ENCODE measurements at places on chromosomes 12 and 14.

GRCh38 chr12:45666396-45666795 is 63.1 kb upstream of the ARID2 start:
- no peak for DNase-seq

- no peak for DNase-seq
These were observed 199.3 kb upstream of the PPFIA2 start for GRCh38 chr12:81958406-81958805.

DNA sequence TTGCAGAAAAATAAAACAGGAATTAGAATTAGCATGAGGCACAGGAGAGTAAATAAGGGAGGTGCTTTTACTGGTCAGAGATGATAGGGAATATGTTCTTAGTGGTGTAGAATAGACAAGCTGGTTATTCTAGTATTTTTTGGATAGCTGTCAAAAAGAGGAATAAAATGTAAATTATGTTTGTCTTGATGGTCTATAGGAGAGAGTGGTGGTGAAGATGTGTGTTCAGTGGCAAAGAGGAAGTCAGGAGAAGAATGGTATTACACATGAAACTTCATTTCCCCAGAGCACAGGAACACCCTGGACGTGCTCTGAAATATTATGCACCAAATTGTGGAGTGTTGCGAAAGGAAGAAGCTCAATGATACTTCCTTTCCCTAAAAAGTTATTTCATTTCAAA is 27.8 kb downstream of the MUCL1 start:
- no peak for DNase-seq

- no peak for DNase-seq
These were observed 50.0 kb downstream of the LGMN start for GRCh38 chr14:92698393-92698792.

DNA sequence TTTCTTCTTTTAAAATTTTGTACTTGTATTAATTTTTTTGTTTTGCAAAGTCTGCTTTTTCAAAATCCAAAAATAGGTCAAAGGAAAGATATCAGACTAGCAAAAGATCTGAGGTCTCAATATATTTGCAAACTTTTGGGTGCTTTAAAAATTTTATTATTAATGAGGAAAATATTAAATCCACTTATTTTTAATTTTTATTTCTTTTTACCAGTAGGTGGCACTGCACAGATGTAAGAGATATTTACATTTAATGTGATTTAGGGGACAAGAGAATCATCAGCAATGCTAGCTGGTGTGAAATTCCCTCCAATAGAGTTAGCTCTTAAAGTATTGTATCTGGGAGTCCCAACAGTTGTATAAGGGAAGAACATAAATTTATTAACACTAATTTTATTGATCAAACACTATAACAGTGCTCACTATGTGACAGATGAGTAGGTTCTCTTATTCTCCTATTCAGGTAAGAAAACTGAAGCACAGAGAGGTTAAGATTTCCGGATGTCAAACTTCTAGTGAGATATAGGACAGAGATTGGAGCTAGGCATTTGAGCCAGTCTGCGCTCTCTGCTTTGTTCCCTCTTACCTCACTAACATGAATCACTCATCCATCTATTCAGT is 30.5 kb downstream of the ALX1 start:
- DNase-seq: no peak

DNA sequence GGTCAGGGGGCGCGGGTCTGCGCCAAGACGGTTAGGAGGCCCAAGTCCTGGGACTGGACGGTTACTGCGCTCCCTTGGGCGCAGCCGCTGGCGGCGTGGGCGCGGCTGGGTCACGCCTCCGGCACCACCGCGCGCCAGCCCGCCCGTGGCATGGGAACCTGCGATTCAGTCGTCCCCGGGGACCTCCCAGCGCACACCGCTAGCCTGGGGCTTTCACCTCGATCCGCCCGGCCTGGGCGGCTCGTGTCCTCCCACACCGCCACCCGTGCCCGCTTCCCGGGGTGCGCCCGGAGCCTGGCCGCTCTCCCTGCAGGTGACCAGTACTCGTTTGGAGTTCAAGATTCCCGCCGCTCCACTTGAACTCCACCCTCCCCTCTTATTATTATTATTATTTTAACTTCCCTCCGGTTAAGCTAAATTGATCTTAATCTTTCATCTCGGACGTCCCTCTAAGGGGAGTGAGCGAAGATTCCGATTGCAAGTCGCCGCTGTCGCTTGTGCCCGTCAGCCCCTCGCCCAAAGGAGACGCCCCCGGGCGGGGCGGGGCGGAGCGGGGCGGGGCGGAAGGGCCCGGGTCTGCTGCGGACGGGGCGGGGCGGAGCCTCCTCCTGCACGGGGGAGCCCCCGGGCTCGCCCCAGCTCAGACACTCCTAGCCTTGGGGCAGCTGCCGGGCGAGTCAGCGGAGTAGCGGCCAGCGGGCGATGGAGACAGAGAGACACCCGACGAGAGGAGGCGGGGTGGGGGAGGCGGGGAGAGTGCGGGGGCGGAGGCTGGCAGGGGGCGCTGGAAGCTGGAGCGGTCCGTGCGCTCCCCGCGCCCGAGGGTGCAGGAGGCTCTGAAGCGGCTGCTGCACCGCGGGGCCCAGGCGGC is at the start of gene KCNMB4:
Gene KCNMB4, plus strand, starts transcription at position 643 of the 871 bp plus-strand sequence. CDS start 445 bp downstream, outside the sequence.
- peak; percentile 96 for DNase-seq

DNA sequence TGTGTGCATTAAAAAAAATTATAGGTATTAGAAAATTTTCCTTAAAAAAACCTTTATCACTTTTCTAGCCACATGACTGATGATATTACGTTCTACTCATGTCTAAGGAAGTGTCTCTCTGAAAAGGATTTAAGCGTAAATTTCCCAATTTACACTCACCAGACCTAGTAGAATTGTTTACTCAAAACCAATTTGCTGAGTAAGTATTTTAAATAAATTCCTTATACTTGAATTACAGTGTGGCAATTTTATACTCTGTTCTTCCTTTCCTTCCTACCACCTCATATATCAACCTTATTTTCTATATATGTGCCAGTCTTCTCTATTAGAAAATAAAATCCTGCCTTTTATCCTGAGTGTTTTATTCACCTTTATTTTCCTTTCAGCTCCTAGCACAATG is 1035.1 kb downstream of the TRHDE start:
- DNase-seq: no peak

DNA sequence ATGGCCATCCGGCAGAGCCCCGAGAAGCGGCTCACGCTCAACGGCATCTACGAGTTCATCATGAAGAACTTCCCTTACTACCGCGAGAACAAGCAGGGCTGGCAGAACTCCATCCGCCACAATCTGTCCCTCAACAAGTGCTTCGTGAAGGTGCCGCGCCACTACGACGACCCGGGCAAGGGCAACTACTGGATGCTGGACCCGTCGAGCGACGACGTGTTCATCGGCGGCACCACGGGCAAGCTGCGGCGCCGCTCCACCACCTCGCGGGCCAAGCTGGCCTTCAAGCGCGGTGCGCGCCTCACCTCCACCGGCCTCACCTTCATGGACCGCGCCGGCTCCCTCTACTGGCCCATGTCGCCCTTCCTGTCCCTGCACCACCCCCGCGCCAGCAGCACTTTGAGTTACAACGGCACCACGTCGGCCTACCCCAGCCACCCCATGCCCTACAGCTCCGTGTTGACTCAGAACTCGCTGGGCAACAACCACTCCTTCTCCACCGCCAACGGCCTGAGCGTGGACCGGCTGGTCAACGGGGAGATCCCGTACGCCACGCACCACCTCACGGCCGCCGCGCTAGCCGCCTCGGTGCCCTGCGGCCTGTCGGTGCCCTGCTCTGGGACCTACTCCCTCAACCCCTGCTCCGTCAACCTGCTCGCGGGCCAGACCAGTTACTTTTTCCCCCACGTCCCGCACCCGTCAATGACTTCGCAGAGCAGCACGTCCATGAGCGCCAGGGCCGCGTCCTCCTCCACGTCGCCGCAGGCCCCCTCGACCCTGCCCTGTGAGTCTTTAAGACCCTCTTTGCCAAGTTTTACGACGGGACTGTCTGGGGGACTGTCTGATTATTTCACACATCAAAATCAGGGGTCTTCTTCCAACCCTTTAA is 1.5 kb downstream of the FOXG1 start:
- DNase-seq: peak; percentile 84

- DNase-seq: no peak
These were observed 677.2 kb downstream of the AACS start for GRCh38 chr12:125742413-125742812.

DNA sequence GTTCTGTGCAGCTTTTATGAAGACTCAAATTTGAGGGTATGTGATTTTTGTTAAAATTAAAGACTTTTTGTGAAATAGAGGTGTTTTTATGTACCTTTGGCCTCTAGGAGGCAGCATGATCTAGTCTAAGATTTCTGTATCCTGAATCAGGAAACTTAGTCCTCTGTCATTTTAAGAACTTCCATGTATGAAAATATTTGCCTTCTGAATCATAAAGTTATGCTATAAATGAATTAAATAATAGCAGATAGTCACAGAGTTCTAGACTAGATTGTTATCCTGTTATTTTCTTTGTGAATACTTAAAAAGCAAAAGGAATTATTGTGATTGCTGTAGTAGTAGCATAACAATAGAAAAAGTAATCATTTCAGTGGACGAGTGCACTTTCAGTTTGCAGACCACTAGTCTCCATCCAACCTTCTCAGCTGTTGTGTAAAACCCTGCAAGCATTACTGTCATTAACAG is 56.3 kb downstream of the FGD4 start:
- DNase-seq: no peak

DNA sequence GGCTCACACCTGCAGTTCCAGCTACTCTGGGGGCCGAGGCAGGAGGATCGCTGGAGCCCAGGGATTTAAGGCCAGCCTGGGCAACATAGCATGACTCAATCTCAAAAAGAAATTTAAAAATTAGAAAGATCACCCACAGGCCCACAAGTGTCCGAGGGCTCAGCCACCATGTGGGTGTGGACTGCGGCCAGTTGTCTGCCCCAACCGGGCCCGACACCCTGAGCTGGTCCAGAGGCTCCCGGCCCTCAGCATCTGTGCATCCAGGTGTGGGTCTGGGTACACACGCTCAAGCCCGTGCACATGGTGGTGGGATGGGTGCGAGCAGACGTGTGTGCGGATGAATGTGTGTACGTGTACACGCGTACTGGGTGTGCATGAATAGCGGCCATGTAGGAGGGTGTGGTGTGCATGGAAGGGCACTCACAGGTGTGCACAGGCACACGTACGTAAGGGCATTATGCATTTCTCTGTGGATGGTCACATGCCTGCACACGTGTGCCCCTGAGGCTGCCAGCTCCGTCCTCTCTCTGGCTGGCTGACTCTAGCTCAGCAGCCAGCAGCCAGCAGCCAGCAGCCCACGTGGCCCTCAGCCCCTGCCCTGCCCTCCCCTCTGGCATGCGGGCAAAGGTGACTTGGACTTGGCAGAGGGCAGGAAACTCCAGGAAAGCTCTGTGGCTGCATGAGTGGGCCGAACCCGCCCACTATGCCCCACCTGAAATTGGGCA is 23.3 kb upstream of the NUDT14 start:
- no peak for DNase-seq
